ENCODE measurements at places on chromosomes 2 and 18.
A peak's percentile ranks its signal among the peaks of the same experiment; 100 is the strongest.

DNA sequence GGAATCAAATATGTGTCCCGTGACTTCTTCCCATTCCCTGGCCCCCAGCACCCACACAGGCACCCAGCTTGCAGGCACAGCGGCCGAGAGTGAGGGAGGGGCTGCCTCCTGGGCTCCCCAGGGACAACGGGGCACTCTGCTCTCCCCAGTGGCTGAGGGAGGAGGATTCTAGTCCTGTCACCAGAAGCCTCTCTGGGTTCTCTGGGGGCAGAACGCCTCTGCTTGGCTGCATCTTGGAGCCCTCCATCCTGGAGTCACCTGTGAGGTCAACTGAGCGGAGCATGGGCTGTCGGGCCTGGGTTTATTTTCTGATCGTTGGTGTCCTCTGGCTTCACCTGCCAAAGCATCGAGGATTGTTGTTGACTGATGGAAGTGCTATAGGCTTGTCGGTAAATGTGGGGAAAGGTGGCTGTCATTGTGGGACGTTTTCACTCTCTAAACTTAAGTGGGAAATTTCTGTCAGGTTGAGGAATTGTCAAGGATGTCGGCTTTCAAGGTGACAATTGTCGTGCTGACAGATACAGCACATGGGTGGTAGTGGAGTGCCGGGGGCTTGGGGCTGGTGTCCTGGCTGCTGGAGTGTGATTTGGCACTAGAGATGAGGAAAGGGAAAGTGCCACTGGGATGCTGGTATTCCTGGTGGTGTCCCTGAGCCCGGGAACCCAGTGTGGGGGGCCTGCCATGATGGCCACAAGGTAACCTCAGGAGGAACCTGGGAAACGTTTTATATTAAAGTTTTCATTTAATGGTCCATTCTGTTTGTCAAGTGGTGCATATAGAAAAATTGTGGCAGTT, 13.6 kb downstream of the SH3RF3 start:
- no peak for DNase-seq

- peak; percentile 31 for DNase-seq
Measured at GRCh38 chr2:113240150-113240914, 38.4 kb downstream of the PAX8 start.

GRCh38 chr2:20584045-20584398, 66.9 kb downstream of the HS1BP3 start:
- no peak for DNase-seq

DNA sequence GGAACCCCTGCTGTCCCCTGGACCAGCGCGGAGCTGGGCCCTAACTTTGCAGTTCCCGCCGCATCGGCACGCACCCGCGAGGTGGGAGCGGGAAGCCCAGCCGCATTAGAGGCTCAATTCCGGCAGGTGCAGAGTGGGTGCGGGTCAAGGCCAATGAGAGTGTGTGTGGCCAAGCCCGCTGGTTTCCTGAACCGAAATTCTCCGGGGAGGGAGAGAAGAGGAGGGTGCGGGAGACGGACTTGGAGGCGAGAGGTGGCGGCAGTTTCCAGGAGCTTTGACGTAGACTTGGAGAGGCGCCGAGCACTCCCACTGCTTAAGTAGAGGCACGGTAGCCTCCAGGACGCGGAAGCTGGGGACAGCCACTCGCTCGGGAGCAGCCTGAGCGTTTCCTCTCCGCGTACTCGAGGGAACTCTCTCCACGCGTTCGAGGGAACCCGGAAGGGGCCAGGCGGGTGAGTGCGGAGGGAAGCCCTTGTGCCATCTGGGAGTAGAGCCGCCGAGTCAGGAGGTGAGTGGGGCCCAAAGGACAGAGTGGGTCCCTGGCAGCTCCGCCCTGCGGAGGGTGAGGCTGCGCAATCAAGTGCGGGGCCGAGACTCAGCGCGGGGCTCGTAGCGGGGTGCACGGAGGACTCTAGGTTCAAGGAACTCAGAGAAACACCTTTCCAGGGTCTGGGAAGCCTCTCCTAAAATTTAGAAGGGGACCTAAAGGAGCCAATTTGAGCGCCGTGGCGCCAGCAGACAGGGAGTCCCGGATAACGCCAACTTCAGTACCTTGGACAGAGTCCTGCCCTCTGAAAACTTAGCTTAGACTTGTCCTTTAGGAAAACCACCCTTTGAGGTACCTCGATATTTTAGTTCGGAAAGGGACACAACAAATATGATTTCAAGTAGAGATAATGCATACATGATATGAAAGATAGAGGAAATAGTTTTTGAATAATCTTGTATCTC, at the start of gene FAM237A:
Gene FAM237A, plus strand, starts transcription at position 413 of the 951 bp plus-strand sequence. CDS start 1,750 bp downstream, outside the sequence.
- peak; percentile 56 for DNase-seq

- no peak for DNase-seq
Measured at GRCh38 chr2:180520206-180520605, 460.2 kb upstream of the UBE2E3 start.

DNA sequence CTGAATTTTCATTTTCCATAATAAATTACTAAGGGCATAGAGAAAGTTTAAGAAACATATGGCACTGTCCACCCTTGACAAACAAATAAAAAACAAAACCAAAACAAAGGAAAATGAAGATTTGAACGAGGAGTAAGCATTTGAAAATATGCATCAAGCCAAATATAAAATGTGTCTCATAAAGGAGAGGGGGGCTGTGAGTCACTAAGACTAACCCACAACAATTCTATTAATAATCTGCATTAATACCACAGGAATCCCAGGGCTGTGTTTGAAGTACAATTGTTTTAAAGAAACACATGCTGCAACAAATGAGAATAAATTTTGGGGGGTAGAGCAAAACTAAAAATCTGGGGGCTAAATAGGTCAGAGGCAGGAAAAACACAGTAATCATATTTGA, 53.8 kb upstream of the STK17B start:
- DNase-seq, result no peak
